ENCODE measurements at places on chromosomes 1 and 21.
A peak's percentile ranks its signal among the peaks of the same experiment; 100 is the strongest.

DNA sequence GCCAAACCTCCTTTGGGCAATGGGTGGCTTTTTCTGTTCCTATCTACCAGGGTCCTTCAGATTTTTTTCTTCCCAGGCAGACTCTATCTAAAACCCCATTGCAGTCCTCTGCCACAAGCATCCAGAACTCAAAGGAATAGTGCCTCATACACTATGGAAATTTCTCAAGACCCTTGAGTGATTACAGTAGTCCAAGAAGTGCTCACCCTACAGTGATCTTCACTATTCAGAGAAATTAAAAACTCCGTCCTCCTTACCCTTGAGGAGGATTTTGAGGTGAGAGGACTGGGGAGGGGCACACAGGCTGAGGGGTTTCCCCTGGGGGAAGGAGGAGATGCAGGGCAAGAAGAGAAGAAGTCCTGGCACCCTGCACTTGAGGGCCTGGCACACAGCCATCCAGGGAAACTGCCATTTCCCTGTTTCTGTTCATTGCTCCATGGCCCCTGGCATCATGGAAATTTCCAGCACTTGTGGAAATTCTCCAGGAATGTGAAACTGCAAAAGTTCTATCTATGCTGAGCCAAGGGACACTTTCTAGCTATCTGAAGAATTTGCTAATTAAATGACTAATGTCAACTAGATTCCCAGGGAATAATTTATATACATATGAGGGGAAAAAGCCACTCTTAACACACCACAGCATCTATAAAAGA lies 102.5 kb upstream of the ATP1B1 start:
- DNase-seq = no peak

- no peak for DNase-seq
Measured at GRCh38 chr1:237809099-237809498, 81.6 kb downstream of the ZP4 start.

- DNase-seq = peak; percentile 79
Measured at GRCh38 chr1:157090196-157090647, 9.4 kb downstream of the ETV3L start.

GRCh38 chr1:10575616-10576015 lies 100.9 kb downstream of the PEX14 start:
- no peak for DNase-seq

GRCh38 chr1:66711420-66711819 lies 40.8 kb upstream of the DYNLT5 start:
- peak; percentile 53 for DNase-seq

DNA sequence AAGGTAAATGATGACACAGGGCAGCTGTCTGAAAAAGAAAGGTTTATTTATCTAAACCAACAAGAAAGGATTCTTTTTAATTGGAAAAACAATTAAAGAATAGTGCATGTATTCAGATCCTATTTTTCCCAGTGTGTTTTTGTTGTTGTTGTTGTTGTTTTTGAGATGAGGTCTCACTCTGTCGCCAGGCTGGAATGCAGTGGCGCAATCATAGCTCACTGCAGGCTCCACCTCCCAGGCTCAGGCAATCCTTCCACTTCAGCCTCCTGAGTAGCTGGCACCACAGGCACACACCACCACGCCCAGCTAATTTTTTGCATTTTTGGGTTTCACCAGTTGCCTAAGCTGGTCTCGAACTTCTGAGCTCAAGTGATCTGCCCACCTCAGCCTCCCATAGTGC lies 22.1 kb downstream of the NEK2 start:
- no peak for DNase-seq

- DNase-seq = peak; percentile 17
Measured at GRCh38 chr1:118396829-118397495, 211.9 kb upstream of the SPAG17 start.

DNA sequence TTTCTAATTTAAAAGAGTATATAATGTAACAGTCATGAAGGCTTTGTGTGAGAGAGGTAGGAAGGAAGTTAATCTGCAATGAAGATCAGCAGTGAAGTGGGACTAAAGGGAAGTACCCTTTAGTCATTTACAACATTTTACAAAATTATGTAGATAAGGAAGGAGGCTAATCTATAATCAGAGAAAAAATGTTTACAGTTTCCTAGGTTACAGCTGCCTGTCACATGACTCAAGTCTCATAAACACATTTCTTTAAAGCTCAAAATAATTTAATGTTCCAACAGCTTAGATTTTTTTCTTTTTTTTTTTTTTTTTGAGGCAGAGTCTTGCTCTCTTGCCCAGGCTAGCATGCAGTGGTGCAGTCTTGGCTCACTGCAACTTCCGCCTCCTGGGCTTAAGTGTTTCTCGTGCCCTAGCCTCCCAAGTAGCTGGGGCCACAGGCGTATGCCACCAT lies 26.2 kb upstream of the CAP1 start:
- DNase-seq = no peak

DNA sequence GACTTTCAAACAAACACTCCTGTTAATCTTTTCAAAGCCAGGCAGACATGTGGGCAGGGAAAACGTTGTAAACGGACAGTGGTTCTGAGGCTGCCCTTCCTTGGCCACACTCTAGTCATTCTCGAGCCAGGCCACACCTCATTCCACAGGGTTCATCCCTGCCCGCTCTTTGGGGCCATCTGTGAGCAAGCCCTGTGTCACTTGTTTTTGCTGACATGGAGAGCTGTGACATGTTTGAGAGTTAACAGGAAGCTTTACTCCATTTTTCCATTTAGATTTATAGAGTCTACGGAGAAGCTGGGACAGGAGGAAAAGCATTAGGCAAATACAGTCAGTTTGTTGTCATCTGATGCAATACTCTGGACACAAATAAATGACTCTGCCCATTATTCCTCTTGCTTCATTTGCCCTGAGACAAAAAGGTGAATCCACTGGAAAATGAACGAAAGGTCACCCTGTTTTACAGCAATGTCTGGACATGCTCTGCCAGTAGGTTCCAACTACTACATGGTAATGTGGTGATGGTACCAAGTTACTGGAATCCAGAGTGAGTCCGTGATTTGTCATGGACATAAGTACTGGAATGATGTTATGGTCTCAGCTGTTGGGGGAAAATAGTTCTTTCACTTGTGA lies 126.9 kb downstream of the CLIC6 start:
- DNase-seq = no peak

- DNase-seq = no peak
Measured at GRCh38 chr1:15852828-15853302, 5.4 kb downstream of the SPEN start.

DNA sequence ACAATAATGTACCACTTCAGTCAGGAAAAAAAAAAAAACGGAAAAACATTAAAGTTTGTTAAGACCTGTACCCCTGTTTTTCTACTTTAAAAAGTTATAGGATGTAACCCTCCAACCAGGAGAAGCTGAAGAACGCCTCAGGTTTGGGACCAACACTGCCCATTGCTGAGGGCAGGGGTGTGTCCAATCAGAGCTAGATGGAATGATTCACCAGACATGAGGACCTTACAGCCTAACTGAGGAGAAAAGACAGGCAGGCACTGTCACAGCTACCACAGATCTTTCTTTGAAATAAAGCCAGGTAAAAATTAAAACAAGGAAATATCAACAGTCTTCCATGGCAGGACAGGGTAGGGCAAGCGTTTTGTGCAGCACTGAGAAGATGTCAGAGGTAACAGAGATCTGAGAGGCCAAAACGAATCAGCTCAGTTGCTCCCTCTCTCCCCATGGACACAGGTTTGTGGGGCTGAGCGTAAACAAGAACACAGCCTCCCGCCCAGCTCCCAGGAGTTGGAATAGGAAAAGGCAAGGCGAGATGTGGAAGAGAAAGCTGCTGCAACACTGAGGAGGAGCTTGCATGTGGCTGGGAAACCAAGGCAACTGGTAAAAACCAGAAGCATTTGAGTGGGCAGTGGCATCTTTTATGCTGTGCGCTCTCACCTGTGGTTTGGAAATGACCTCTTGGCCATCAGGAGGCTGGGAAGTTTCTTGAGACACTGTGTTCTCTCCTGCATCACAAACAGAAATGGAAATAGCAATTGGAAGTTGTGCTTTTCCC lies 34.0 kb downstream of the SEC16B start:
- DNase-seq = no peak

GRCh38 chr1:20684050-20684620 lies 23.0 kb upstream of the DDOST start:
- DNase-seq = no peak

GRCh38 chr1:24683713-24684162 lies 40.6 kb downstream of the SRRM1 start:
- DNase-seq = no peak

DNA sequence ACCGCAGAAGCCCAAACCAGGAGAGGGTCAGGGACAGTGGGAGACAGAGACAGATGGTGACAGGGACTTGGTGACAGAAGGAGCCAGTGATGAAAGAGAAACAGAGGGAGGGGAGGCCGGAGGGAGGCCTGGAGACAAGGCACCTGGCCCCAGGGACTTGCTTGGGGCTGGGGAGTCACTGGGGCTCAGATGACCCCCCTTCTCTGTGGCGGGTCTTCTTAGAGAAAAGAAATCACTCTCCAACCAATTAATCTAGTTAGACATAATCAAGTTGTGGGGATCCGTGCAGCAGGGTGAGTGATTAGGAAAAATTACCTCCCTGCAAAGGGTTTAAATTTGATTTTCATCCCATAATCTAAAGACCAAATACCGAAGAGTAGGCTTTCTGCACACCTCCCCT lies 519.8 kb downstream of the PTPRU start:
- no peak for DNase-seq

GRCh38 chr1:37989361-37989930 lies 376 bp downstream of the SF3A3 start:
- no peak for DNase-seq

DNA sequence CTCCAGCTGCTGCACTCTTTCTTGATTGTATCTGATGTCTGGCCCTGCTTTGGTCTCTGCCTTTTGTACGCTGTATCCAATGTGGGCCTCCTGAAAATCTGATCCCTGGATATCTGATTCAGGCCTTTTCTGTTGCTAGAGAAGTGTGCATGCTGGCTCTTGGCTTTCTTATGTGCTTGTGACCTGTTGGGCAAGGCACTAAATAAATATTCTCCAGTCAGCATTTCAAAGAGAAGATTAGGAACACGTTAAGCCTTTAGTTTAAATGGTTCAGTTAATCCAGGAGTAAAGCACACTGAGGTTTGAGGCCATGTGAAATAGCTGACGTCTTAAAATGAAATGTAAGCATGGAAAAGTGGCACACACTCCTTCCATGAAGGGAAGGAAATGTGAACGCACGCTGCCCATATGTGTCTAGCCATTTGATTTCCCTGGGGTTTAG lies 9.3 kb upstream of the F3 start:
- DNase-seq = no peak

GRCh38 chr1:195939844-195940243 lies 668.4 kb downstream of the KCNT2 start:
- peak; percentile 42 for DNase-seq

DNA sequence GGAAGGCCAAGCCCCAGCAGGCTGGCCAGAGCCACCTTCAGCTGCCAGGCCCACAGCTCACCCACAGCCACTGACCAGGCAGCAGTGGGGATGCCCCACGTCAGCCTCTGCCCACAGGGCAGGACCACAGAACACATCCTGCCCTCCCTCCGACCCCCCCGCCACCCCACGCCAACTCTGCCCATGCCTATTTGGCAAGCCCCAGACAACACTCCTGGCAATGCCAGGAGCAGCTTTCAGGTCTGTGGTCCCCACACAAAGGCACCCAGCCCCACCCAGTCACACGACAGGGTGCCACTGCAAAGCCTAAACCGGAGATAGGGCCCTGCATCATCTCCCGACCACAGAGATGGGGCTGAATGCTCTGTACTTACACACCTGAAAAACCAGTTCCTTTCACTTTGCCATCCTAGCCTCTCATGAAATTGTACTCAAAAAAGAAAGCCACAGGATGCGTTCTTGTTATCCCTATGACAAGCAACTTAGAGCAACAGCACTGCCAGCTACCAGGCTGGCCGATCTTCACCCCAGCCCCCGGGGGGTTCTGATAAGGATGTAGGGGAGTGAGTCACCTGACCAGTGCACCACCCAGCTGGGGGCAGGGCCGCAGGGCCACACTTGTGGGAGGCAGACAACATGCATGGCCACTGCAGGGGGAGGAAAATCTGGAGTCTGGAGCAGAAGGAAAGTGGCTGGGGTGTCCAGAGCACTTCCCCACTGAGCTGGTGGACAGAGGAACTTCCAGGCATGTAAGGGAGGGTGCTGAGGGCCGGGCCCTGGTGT lies 36.2 kb downstream of the UBE2G2 start:
- DNase-seq = no peak

DNA sequence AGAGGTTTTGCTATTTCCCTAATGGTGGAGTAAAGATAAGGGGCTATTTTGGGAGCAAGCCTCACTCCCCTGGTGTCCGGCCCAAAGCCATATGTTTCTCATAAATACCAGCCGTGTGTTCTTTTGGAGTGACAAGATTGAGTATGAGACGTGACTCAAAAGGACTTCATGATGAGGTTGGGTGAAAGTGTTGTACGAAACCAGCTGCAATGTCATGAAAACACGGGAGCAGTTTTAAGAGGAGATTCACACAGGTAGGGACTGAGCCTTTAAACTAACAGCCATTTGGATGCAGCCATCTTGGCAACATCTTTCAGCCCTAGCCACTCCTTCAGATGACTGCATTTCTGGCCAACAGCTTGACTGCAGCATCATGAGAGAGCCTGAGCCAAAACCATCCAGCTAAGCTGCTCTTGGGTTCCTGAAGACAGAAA lies 532.3 kb upstream of the USP24 start:
- no peak for DNase-seq

DNA sequence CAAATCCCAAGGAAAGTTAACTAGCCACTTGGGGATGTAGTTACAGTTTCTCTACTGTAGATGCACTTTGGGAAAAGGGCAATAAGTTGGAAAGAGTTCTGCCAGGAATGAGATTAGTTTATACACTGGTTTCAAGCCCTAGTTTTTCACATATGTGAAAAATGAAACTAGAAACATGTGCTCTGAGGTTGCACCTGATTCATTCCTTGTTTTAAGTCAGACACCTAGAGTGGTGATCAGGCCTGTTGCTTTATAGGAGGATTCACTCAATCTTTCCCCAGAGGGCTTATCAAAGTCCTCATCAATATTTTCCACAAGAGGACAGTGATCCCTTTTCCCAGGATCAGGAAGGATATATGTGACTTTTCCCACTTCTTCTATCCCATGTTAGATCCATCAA lies 515.9 kb upstream of the PKN2 start:
- no peak for DNase-seq

- no peak for DNase-seq
Measured at GRCh38 chr1:188660572-188660971, 1817.1 kb downstream of the BRINP3 start.

- DNase-seq = no peak
Measured at GRCh38 chr1:76494807-76495206, 372.5 kb upstream of the ST6GALNAC5 start.

Measured in pons (tissue), 1 donor.